ENCODE measurements at places on chromosomes 3 and 15.

- H3K4me1 ChIP-seq = peaks cover 19% of the 10 kb centered on the region
- no peaks in the 10 kb centered on the region for H3K27me3 ChIP-seq
- H3K36me3 ChIP-seq = no peaks in the 10 kb centered on the region
- no peak overlapping the region for H3K4me3 ChIP-seq
- no peak overlapping the region for H3K27ac ChIP-seq
Observed at GRCh38 chr3:153029350-153029749, 132.7 kb upstream of the RAP2B start.

DNA sequence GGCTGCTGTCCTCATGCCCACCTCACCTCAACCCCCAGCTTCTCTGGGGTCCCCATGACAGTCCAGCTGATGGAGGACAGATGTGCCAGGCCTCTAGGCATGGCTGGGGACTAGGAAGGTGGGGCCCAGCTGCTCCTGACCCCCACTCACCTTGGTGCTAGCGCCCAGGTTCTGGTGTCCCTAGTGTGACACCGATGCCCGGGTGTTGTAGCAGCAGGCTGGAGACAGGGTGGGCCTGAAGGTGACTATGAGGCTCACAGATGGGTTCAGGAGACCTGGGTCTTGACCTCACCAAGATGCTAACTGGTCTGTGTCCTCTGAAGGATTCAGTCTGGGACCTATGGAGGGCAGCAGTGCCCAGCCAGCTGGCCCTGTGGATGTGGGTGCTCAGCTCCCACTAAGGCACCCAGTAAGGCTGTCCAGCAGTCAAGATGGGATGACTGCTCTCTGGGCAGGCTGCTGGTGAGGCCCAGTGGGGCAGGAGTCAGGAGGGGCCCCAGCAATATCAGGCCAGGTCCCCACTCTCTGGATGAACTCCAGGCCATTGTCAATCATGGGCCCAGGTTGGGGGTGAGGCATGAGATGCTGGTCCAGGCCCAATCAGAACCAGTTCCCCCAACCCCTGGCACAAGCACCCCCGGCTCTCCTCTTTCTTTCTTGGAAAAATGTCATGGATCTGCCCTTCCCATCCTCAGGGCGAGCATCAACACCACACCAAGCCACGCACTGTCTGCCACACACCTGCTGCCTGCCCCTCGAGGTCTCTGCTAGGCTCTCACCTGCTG, 33.0 kb downstream of the ALDH1L1 start:
- peaks cover 38% of the 10 kb centered on the region for H3K27me3 ChIP-seq
- no peaks in the 10 kb centered on the region for H3K36me3 ChIP-seq
- H3K27ac ChIP-seq = no peak overlapping the region
- H3K4me1 ChIP-seq = no peaks in the 10 kb centered on the region
- no peak for DNase-seq

DNA sequence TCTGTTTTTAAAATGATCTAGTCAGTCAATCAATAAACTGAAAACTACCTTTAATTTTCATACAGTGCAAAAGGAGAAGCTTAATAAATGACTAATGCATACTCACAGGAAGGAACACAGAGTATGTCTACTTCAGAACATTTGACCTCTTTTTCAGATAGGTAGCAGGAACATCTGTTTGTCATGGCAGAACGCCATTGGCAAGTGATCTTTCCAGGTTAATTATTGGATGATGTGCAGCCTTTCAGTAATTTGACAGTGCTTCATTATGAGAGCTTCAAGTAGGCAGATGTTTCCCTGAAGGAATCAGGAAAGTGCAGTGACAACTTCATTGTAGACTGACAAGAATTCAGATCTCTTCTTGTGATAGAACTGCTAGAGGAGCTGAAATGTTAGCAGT, 325.0 kb downstream of the OTOL1 start:
- H3K4me1 ChIP-seq = no peaks in the 10 kb centered on the region
- no peaks in the 10 kb centered on the region for H3K27me3 ChIP-seq
- H3K4me3 ChIP-seq = no peak overlapping the region
- H3K36me3 ChIP-seq = no peaks in the 10 kb centered on the region
- no peak overlapping the region for H3K27ac ChIP-seq

GRCh38 chr3:105513886-105514285, 147.2 kb downstream of the ALCAM start:
- H3K27me3 ChIP-seq = no peaks in the 10 kb centered on the region
- H3K4me1 ChIP-seq = peaks cover 49% of the 10 kb centered on the region
- H3K27ac ChIP-seq = peak overlapping the region; percentile 41
- H3K4me3 ChIP-seq = no peak overlapping the region
- H3K36me3 ChIP-seq = no peaks in the 10 kb centered on the region
- DNase-seq = peak; percentile 25

DNA sequence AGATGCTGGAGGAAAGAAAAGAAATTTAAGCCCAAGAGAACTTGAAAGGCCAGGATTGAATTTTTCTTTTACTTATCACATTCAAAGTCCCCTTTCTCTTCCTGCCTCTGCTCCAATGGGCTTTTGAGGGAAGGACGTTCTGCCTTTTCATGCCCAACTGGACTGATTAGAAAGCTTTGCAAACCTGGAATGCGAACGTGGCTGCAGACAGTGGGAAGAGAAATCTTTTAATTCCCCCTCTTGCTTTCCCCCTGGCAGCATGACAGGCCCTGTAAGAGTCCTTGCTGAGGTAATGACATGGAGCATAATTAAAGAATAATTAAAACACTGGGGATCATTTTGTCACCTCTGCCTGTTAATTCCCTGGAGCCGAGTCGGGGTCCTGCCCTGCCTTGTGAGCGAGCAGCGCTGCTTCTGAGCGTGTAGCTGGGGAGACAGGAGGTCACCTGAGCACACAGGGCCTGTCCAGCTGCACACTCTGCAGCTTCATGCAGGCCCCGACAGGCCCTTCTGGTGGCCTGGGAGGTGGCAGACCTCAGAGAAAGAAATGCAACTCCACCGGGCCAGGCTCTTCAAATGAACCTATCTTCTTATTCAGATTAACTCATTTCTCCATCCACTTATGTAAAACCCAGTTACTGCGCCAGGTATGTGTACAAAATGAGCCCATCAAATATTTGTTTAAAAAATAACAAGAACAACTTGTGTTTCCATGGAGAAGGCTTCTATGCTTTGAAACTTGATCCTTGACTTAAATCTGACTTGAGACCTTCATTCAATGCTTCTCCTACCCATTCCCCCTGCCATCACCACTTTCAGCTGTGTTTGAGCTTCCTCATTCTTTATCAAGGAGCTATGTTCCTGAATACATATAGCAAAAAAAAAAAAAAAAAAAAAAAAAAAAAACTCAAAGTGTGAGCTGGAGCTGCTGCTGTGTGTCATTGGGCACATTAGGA, 628.2 kb upstream of the CFAP20DC start:
- no peaks in the 10 kb centered on the region for H3K4me1 ChIP-seq
- H3K27ac ChIP-seq = no peak overlapping the region
- peaks cover 4% of the 10 kb centered on the region for H3K27me3 ChIP-seq
- no peaks in the 10 kb centered on the region for H3K36me3 ChIP-seq
- DNase-seq = no peak

GRCh38 chr3:116776880-116777785, 67.6 kb downstream of the TUSC7 start:
- no peak overlapping the region for H3K4me3 ChIP-seq
- H3K27ac ChIP-seq = no peak overlapping the region
- no peaks in the 10 kb centered on the region for H3K4me1 ChIP-seq
- no peaks in the 10 kb centered on the region for H3K27me3 ChIP-seq

- H3K4me1 ChIP-seq = peaks cover 17% of the 10 kb centered on the region
- peak overlapping the region; percentile 52 for H3K4me3 ChIP-seq
- DNase-seq = peak; percentile 86
- peak overlapping the region; percentile 68 for H3K27ac ChIP-seq
- no peaks in the 10 kb centered on the region for H3K27me3 ChIP-seq
Observed at GRCh38 chr15:22949074-22949547, 31.1 kb downstream of the CYFIP1 start.

DNA sequence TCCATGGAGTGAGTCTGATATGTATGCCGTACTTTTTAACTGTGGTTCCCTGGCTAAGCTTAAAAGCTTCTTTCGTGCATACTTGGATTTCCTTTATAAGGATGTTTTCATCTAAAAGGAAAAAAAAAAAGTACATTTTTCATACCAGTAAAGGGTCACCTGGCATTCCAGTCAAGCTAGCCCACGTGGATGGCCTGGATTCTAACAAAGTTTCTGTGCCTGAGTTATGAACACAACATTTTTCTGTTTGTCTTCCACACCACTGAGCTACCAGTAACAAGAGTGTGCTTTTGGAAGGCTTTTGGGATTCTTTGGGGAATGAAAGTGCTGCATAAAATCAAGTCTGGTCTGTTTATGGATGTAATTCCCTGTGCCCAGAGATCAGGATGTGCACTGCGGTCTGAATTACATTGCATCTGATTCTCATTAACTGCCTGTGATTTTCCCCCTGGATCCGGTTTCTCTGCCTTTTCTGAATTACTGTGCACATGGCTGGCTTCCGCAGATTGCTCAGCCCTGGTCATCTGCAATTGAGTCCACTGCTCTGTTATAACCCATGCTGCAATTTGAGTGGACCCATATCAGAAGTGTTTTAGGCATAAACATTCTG, 38.2 kb upstream of the MAGI1 start:
- peak overlapping the region; percentile 50 for H3K27ac ChIP-seq
- peak; percentile 83 for DNase-seq
- 0 out of 2 replicates have a peak overlapping the region, but pooled peaks have one; percentile 16 for H3K4me3 ChIP-seq
- peaks cover 31% of the 10 kb centered on the region for H3K4me1 ChIP-seq

DNA sequence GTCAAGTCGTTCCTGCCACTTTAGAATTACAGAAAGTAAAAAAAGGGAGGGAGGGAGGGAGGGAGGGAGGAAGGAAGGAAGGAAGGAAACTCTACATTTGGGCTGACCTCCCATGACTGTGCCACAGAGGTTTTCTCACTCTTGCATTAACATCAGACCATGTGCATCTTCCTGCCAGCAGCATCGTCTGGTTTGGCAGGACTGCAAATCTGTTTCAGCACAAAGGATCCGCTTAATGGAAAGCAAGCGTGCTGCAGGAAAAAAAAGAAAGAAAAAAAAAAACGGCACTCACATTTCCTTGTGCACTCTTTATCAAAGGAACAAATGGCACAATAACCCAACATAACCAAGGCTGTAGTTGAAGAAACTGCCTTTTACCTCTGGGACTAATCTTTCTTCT, 148.8 kb upstream of the HES1 start:
- no peak overlapping the region for H3K27ac ChIP-seq
- peak; percentile 33 for DNase-seq
- H3K4me3 ChIP-seq = no peak overlapping the region
- no peaks in the 10 kb centered on the region for H3K36me3 ChIP-seq
- H3K27me3 ChIP-seq = peaks cover 50% of the 10 kb centered on the region

GRCh38 chr15:73602446-73602843, 30.7 kb downstream of the NPTN start:
- H3K4me3 ChIP-seq = 0 out of 2 replicates have a peak overlapping the region, but pooled peaks have one; percentile 4
- peaks cover 58% of the 10 kb centered on the region for H3K4me1 ChIP-seq
- H3K27me3 ChIP-seq = no peaks in the 10 kb centered on the region
- H3K27ac ChIP-seq = peak overlapping the region; percentile 75
- DNase-seq = no peak
- H3K36me3 ChIP-seq = 0 out of 2 replicates have a peak, but pooled peaks cover 5% of the 10 kb centered on the region

GRCh38 chr3:13066236-13066635, 7.0 kb downstream of the IQSEC1 start:
- no peak for DNase-seq
- no peak overlapping the region for H3K4me3 ChIP-seq
- H3K36me3 ChIP-seq = no peaks in the 10 kb centered on the region
- no peak overlapping the region for H3K27ac ChIP-seq
- no peaks in the 10 kb centered on the region for H3K4me1 ChIP-seq

GRCh38 chr3:44913868-44914468, 39.6 kb downstream of the TGM4 start:
- H3K4me3 ChIP-seq = no peak overlapping the region
- H3K4me1 ChIP-seq = no peaks in the 10 kb centered on the region
- DNase-seq = peak; percentile 79
- no peaks in the 10 kb centered on the region for H3K27me3 ChIP-seq
- no peaks in the 10 kb centered on the region for H3K36me3 ChIP-seq
- no peak overlapping the region for H3K27ac ChIP-seq

DNA sequence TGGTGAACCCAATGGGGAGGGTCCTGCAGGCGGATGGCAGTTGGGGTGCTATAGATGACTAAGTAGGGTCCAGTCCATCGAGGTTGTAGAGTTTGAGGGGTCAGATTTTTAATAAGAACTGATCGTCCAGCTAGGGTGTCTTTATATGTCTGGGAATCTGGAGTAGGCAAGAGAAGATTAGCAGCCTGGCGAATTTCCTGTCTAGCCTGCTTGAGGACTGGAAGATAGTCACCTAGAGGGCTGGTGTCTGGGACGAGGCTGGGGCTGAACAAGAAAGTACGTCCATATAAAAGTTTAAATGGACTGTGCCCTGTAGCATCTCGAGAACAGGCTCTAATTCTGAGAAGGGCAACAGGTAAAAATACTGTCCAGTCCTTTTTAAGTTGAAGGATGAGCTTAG, 6.7 kb upstream of the IP6K2 start:
- no peak for DNase-seq
- H3K4me3 ChIP-seq = no peak overlapping the region
- H3K27me3 ChIP-seq = no peaks in the 10 kb centered on the region
- H3K27ac ChIP-seq = no peak overlapping the region

GRCh38 chr15:101547737-101548136, 58.2 kb upstream of the PCSK6 start:
- no peaks in the 10 kb centered on the region for H3K36me3 ChIP-seq
- no peak overlapping the region for H3K27ac ChIP-seq
- no peak for DNase-seq
- H3K4me1 ChIP-seq = no peaks in the 10 kb centered on the region
- peaks cover 37% of the 10 kb centered on the region for H3K27me3 ChIP-seq

- 0 out of 2 replicates have a peak, but pooled peaks cover 9% of the 10 kb centered on the region for H3K4me1 ChIP-seq
- H3K27ac ChIP-seq = no peak overlapping the region
- no peak overlapping the region for H3K4me3 ChIP-seq
- no peaks in the 10 kb centered on the region for H3K36me3 ChIP-seq
- DNase-seq = no peak
Observed at GRCh38 chr3:14047027-14047426, 77.6 kb downstream of the CHCHD4 start.

DNA sequence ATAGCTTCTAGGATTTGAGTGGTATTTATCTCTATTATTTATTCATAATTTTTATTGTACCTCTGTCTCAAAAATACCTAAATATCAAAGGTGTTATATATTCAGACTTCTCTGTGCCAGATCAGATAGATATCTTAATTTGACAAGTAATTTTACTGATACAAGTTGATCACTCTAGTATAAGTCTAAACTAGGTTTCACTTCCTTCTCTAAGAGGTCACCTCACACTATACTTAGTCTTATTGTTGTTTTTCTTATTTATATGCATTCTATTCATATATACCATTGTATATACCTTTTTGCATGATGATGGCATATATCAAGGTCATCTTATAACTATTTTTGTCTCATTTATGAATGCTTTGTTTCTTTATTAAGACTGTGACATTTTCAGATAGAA, 26.4 kb upstream of the HGD start:
- H3K27me3 ChIP-seq = no peaks in the 10 kb centered on the region
- DNase-seq = no peak
- no peaks in the 10 kb centered on the region for H3K4me1 ChIP-seq

GRCh38 chr3:46491089-46492070, 6.4 kb upstream of the RTP3 start:
- 0 out of 2 replicates have a peak, but pooled peaks cover 3% of the 10 kb centered on the region for H3K27me3 ChIP-seq
- H3K4me3 ChIP-seq = no peak overlapping the region
- H3K36me3 ChIP-seq = no peaks in the 10 kb centered on the region
- DNase-seq = no peak

Data from GM23248 (cell line).